ENCODE measurements at places on chromosomes 2 and 18. TPM values are rescaled to one million over a fixed set of nuclear protein-coding genes. Genes with fewer than 3 reads are reported as not detected.

DNA sequence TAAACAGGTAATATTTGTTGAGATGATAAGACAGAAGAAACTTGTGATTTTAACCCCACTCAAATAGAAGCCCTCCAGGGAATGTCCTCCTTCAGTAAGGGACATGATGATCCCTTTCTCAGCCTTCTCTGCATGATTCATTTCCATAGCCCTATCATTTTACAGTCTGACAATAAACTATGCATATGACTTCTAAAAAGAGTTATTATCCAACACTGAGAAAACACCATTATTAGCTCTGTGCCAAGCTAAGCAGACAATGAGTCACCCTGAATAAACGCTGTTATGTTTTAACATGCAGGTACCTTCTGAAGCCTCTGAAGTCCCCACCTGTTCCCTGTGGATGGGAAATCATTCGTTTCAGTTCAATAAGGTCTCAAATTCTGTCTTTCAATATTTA, 54.7 kb downstream of the DTNB start:
- peak; percentile 44 for DNase-seq

LRRTM1 gene
- total RNA-seq = 3.7 TPM

- DNase-seq = no peak
Observed at GRCh38 chr2:31947871-31948270, 62.9 kb downstream of the MEMO1 start.

DNA sequence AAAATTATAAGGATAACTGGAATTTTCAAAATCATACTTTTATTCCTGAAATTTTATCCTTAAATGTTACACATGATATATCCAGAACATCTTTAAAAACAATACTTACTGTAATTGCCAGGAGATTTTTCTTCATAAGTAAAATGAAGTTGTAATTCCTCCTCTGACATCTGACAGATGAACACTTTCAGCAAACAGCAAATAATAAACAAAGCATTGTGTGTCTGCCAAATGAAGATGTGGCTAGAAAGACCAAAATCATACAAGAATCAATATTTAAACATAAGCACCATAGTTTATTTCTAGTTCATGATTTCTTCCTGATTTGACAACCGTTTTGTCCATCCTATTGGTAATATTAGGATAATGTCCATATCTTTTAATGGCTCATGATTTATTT, 82.0 kb downstream of the DYM start:
- DNase-seq = no peak

DUSP19 gene
- total RNA-seq = 0.58 TPM

ASB18 gene
- not detected for total RNA-seq

GRCh38 chr2:228913176-228913575, 357.9 kb downstream of the PID1 start:
- no peak for DNase-seq

- DNase-seq = no peak
Observed at GRCh38 chr18:28075501-28075900, 101.4 kb downstream of the CDH2 start.

- no peak for DNase-seq
Observed at GRCh38 chr2:62743506-62743905, 38.0 kb downstream of the EHBP1 start.

CFC1 gene
- total RNA-seq = not detected

GRCh38 chr2:43609290-43609918, 13.6 kb upstream of the THADA start:
- peak; percentile 7 for DNase-seq

- no peak for DNase-seq
Observed at GRCh38 chr2:163364736-163365135, 371.1 kb downstream of the FIGN start.

TMEM178A gene
- total RNA-seq = 2.8 TPM

- no peak for DNase-seq
Observed at GRCh38 chr2:19987936-19988335, 2.0 kb downstream of the WDR35 start.

DNA sequence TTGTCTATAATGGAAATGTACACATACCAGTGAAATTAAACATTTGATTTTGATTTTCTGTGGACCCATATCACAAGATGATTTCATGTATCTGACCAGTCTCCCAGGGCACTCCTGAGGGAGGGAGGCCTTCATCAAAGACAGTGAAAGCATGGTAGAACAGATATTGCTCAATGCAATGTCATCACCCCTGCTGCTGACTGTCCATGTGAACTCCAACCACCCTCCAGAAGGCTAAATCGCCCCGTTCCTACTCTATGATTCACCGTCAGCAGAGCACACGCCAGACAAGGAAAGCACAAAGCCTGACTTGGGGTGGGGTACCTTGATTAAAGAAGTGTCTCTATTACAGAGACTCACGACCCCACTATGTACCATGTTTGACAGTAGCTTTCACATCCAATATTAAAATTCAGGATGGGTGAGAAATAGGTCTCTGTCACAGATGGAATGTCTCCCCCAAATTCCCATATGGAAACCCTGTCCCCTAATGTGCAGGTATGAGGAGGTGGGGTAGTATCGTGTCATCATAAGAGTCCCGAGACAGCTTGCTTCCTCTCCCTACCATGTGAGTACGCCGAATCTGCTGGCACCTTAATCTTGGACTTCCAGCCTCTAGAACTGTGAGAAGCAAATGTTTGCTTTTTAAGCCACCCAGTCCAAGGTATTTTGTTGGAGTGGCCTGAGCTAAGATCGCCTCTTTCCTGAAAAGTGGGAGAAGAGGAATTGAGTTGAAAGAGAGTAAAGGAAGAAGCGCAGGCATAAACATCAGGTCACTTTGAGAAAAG, 42.4 kb downstream of the CYB5A start:
- DNase-seq = no peak

DNA sequence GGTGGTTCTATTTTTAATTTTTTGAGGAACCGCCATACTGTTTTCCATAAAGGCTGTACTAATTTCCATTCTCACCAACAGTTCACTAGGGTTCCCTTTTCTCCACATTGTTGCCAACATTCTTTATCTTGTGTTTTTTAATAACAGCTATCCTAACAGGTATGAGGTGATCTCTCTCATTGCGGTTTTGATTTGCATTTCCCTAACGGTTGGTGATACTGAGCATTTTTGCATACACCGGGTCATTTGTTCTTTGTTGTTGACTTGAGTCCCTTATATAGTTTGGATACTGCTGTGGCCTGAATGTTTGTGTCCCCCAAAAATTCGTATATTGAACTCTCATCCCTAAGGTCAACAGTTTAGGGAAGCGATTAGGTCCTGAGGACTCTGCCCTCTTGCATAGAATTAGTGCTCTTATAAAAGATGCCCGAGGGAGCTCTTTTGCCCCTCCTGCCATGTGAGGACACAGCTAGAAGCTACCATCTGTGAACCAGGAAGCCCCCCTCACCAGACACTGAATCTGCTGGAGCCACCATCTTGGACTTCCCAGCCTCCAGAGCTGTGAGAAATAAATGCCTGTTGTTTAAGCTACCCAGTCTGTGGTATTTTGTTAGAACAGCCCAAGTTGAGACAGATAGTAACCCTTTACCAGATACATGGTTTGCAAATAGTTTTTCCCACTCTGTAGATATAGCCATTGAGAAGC, 4.7 kb downstream of the IMP4 start:
- DNase-seq = no peak

DNA sequence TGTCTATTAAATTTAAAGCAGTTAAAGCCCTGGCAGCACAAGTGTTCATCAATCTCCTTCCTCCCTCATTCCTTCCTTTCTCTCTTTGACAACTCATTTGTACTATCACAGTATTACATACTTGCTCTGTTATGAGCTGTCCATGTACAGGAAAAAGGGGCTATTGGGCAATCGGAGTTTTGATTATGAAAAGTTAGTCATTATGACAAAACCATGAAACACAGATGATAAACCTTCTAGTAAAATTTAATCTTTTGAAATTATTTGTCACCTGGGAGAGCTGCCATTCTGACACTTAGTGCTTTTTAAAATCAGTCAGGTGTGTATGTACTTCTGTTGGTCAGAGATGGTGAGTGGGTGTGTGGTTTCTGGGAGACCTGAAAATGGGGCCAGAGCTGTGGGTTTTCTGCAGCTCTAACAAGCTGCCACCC, 39.4 kb downstream of the MAP4K4 start:
- no peak for DNase-seq

- DNase-seq = no peak
Observed at GRCh38 chr2:208252716-208253492, 2.0 kb downstream of the IDH1 start.

GRCh38 chr2:54065411-54065810, 50.0 kb upstream of the ACYP2 start:
- peak; percentile 58 for DNase-seq

DNA sequence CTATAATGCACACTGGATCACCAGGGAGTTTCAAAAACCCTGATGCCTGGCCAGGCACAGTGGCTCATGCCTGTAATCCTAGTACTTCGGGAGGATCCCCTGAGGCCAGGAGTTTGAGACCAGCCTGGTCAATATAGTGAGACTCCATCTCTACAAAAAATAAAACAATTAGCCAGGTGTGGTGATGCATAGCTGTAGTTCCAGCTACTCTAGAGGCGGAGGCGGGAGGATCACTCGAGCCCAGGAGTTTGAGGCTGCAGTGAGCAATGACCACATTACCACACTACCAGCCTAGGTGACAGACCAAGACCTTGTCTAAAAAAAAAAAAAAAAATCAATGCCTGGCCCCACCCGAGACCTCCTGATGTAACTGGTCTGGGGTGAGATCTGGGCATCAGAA, 137.2 kb downstream of the MTCL1 start:
- DNase-seq = no peak

GAD1 gene
- 0.82 TPM for total RNA-seq

DNA sequence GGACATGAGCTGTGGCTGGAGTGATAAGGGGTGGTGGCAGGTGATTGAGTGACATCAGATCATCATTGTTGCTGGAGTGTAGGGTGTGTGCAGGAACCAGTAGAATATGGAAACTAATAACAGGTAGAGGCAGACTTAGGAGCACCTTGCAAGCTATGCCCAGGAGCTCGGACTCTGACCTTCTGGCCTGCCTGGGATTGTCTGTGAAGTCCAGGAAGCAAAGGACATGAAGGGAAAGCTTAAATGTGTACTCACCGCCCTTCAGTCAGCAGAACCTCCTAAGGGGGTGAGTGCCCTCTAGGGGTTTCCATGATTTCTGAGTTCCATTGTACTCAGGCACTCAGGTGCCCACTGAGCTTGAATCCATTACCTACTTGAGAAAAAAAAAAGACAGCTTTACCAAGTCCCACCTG, 104.2 kb downstream of the CRIM1 start:
- no peak for DNase-seq

- peak; percentile 99 for DNase-seq
Observed at GRCh38 chr18:11500153-11501122, 109.0 kb upstream of the SLC35G4 start.

SLC66A2 gene
- total RNA-seq = 30.5 TPM

DNA sequence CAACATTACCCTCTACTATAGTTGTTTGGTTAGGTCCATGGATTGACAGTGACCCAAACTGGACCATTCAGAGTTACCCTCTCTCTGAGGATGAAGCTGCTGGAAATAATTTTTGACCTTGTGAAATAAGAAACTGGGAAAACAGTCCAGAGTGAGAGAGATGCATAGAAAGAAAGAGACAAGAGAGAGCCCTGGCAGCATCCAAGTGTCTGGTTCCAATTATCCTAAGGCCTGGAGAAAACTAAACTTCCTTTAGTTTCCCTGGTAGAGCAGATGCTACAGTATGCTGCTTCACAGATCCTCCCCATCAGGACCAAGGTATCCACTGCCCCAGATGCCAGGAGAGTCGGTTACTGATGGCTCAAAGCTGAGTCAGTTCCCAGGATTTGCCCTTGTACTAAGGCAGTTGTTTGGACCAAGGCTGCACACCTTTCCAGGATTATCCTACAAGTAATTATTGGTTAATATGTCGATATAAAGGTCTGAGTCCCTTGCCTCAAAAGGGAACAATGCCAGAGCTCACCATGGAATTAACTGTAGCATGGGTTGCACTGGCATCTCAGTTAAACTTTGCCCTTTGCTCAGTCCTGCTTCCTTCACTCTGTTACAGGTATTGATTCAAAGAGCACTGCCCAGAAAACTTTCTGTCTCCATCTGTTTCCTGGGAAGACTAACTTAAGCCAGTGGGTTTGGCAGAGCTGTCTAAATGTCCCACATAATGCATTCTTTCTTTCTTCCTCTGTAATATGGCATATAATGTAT, 14.6 kb upstream of the CHN1 start:
- no peak for DNase-seq

CNTNAP5 gene
- total RNA-seq = not detected

SFTPB gene
- total RNA-seq = not detected

- DNase-seq = no peak
Observed at GRCh38 chr2:71071681-71072398, 3.4 kb downstream of the NAGK start.

- DNase-seq = no peak
Observed at GRCh38 chr2:23377771-23378170, 7.2 kb upstream of the KLHL29 start.

CLEC4F gene
- total RNA-seq = not detected

CGREF1 gene
- 2.5 TPM for total RNA-seq

MYCN gene
- total RNA-seq = 2.3 TPM

DNA sequence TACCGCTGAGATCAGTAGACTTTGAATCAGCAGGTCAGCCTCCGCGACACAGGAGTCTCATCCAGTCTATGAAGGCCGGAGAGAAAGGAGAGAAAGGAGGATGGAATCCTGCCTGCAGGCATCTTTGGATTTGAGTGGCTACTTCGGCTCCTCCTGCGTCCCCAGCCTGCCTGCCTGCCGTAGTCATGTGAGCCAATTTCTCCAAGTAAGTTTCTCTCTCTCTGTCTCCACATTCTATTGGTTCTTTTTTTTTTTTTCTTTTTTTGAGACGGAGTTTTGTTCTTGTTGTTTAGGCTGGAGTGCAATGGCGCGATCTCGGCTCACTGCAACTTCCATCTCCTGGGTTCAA, 16.7 kb downstream of the PDCD1 start:
- DNase-seq = no peak

DNA sequence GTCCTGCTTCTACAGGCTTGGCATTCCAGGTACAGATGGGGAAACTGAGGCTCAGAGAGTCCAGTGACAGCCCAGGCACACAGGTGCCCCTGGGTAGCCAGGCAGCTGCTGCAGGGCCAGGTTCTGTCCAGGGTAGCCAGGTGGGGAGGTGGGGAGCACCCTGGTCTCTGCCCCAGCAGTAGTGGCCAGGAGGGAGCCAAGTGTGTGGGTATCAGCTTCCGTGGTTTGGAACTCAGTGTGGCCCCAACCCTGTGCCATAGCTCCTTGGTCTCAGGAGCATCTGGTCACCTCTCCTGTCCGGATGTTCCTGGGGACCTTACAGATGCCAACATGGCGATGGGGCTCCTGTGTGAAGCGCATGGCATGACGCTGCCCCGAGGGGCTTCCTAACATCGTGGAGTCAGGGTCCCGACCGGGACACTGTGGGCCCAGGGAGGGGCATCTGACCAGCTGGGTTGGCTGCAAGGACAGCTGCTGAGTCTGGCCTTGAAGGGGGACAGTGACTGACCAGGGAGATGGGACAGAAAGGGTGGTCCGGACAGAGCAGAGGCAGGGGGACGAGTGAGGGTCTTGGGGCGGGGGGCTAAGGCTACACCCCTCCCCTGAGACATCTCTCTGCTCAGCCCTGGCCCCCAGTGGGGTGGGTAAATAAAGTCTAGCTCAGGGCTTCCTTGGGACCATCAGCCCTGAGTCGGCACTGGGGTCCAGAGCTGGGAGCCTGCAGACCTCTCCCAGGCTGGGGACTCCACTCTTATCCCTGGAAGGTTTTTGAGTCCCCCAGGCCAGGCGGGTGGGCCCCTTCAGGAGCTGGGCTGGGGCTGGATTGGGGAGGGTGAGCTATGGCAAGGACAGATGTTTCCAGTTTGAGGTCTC, 76.0 kb upstream of the SMAD7 start:
- DNase-seq = no peak

Measured in kidney epithelial cell (primary cell).